ENCODE measurements at places on chromosomes 13 and 19. TPM values are rescaled to one million over a fixed set of nuclear protein-coding genes. Genes with fewer than 3 reads are reported as not detected.

Gene ZNF317
- total RNA-seq, result 32.4 TPM

Gene KL
- not detected for total RNA-seq

Gene YIPF2
- total RNA-seq, result 63.7 TPM

Gene KASH5
- total RNA-seq, result not detected

Gene ZNF345
- total RNA-seq, result 5.5 TPM

Gene ZNF665
- 5.4 TPM for total RNA-seq

Gene TEX26
- total RNA-seq, result not detected

Gene COX7A1
- total RNA-seq, result 0.52 TPM

Gene ZNF723
- 0.59 TPM for total RNA-seq

Gene NLRP7
- 1.8 TPM for total RNA-seq

Gene SMAD9
- 1.3 TPM for total RNA-seq

Gene PDCD5
- total RNA-seq, result 77.8 TPM

Gene ZNF66
- total RNA-seq, result 67.3 TPM

Gene MYO1F
- 3.9 TPM for total RNA-seq

Gene SIGLEC9
- not detected for total RNA-seq

Gene PEAK3
- total RNA-seq, result not detected

Gene EPSTI1
- total RNA-seq, result 0.16 TPM

Gene XPO4
- total RNA-seq, result 56.7 TPM

Gene PALM3
- 40.2 TPM for total RNA-seq

Gene CBY2
- not detected for total RNA-seq

Gene LMO7
- 22.3 TPM for total RNA-seq

Gene RFX2
- 5.2 TPM for total RNA-seq

Gene ZNF607
- total RNA-seq, result 9.0 TPM

Gene SLC10A2
- not detected for total RNA-seq

Gene UNC13A
- total RNA-seq, result 25.0 TPM

Gene KIR2DL4
- not detected for total RNA-seq

Gene SUGP1
- total RNA-seq, result 38.6 TPM

Gene OR7A5
- not detected for total RNA-seq

Gene LRG1
- 0.54 TPM for total RNA-seq
